ENCODE measurements at places on chromosomes 16 and 17.
A peak's percentile ranks its signal among the peaks of the same experiment; 100 is the strongest.

DNA sequence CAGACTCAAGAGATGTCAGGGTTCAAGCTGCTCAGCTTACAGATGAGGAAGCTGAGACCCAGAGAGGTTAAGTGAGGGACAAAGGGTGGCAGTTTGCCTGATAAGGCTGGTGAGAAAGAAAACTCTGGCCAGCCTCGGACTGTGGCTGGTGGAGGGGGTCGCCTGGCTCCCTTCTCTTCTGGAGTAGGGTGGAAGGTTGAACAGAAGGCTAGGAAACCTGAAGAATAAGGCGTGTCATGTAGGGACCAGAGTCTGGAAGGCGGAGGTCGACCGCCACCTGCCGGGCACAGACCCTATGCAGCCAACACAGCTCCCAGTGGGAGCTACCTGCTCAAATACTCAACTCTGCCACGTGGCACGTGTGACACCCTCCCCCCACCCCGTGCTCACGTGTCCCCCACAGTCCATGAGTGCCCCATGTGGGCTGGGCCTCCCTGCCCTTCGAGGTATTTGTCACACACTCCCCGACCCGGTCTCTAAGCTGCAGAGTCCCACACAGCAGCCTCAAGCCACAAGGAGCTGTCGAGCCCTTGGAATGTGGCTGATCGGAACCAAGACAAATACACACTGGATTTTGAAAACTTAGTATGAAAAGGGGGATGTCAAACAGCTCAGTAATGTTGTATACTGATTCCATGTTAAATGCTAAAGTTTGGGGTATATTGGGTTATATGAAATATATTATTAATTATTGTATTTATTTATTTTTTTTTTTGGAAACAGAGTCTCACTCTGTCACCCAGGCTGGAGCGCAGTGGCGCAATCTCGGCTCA lies 11.8 kb downstream of the HID1 start:
- peak; percentile 59 for DNase-seq

- DNase-seq = no peak
These were observed 63.4 kb upstream of the RBL2 start for GRCh38 chr16:53370827-53371226.

DNA sequence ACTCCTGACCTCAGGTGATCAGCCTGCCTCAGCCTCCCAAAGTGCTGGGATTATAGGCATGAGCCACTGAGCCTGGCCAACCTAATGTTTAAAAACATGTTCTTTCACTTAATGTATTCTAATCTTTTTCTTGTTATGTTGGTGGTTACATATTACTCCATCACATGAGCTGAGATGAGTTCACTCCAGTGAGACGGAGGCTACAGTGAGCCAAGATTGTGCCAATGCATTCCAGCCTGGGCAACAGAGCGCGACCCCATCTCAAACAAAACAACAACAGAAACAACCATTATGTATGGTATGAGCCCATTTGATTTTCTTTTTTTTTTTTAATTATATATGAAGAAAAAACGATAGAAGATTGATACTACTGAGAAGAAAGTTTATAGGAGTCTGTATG lies 39.6 kb downstream of the SLC39A11 start:
- no peak for DNase-seq

DNA sequence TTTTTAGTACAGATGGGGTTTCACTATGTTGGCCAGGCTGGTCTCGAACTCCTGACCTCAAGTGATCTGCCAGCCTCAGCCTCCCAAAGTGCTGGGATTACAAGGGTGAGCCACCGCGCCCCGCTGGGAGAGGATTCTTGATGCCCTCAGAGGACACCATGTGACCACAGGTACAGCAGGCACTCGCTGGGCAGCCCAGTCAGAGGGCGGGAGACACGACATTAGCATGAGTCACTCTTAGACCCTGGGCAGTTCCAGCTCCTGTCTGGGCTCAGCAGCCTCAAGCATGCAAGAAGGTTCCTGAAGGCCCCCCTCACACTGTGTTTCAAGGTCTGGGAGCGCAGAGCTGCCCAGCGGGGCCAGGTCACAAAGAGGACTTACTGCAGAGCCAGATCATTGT lies 11.9 kb downstream of the STAC2 start:
- DNase-seq = no peak

GRCh38 chr16:78799429-78799828 lies 700.0 kb downstream of the WWOX start:
- no peak for DNase-seq

DNA sequence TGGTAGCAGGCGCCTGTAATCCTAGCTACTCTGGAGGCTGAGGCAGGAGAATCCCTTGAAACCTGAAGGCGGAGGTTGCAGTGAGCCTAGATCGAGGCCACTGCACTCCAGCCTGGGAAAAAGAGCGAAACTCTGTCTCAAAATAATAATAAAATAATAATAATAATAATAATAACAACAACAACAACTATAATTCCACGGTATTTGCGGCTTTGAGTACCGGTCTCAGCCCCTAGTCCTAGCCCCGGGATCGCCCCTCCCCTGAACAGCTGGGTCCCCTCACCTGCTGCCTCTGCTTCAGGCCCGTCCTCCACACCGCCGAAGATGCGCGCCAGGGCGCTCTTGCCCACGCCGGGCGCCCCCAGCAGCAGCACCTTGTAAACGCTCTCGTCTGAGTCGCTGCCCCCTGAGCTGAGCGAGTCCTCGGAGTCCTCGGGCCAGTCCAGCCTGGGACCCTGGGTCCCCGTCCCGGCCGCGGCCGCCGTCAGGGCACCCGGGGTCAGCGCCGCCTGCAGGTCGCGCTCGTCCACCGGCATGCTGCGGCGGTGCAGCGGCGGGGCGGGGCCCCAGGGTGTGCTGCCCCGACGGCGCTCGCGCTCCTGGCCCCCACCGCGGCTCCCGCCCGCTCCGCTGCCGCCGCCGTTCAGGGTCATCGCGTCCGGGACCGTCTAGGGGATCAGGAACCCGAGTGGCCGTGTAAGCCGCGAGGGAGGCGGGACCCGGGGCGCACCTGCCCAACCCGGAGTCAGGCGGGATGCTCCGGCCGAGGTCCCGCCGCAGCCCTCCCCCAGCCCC lies 611 bp downstream of the RRAD start:
- DNase-seq = peak; percentile 48

- no peak for DNase-seq
These were observed 990 bp downstream of the VWA3A start for GRCh38 chr16:22093331-22093730.

DNA sequence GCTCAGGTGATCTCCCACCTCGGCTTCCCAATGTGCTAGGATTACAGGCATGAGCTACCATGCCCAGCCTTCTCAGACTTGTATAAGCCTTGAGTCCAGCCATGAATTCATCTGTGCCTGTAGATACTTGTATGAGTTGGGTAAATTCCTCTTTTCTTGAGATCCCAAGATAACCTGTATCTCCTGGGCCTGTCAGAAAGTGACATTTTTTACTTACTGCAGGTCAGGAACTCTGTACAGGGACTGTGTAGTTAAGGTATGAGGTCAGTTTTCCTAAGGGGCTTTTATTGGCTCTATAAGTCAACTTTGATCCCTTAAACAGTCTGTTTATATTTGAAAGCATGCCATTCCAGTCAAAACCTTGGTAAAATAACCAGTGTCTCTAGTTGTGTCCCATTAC lies 106.3 kb upstream of the HAS3 start:
- DNase-seq = no peak

DNA sequence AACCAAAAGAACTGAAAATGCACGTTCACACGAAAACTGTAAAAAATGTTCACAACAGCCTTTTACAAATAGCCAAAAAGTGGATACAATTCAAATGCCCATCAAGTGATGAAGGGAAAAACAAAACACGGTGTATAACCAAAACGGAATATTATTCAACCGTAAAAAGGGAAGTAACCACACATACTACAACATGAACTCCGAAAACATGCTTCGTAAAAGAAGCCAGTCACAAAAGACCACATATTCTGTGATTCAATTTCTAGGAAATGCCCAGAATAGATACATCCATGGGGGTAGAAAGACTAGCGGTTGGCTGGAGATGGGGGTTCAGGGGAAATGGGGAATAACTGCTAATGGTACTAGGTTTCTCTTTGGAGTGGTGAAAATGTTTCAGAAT lies 81.5 kb upstream of the TRAP1 start:
- no peak for DNase-seq

DNA sequence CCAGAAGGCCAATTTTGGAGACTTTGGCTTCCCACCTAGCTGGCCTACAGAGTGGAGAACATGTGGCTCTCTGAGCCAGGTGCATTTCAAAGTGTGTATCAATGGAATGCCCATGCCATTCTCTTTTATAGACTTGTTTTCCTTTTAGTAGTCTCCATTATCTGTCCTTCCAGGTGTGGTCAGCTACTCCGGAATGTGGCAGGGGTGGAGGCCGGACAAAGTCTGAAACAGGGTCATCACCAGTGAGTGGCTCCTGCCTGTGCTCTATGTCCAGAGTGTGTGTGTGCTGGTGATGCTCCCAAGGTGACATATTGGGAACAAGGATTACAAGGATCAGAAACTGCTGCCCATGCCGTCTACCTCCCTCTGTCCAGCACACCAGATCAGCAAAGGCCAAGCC lies 3.8 kb upstream of the TMEM220 start:
- no peak for DNase-seq

- no peak for DNase-seq
These were observed 28.9 kb downstream of the ZNRF1 start for GRCh38 chr16:75027520-75028300.

- DNase-seq = no peak
These were observed 23.0 kb downstream of the RHBDL3 start for GRCh38 chr17:32288615-32289014.

DNA sequence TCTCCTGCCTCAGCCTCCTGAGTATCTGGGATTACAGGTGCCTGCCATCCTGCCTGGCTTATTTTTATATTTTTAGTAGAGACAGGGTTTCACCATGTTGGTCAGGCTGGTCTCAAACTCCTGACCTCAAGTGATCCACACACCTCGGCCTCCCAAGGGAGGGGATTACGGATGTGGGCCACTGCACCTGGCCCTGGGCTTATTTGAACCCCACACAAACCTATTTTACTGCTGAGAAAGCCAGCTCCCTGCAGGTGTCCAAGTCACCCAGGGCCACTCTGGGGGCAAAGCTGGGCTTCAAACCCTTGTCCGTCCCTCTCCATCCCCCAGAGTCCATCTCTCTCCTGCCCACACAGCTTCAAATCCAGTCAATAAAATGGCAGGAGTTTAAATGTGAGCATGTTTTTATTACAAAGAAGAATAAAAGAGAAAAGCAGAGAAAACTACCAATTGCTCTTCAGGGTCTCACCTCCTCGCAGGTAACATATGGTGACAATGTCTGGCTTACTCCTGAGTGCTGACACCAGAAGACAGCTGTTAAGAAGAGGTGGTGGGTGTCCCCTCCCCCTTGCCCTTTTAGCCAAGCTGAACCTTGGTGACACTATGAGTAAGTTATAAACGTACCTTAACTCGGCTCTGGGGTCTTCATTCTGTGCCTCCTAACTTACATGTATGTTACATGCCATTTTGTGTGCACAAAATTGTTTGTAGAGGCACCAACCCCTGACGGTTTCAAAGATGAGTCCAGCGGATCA lies 45.4 kb downstream of the LAT start:
- peak; percentile 3 for DNase-seq

DNA sequence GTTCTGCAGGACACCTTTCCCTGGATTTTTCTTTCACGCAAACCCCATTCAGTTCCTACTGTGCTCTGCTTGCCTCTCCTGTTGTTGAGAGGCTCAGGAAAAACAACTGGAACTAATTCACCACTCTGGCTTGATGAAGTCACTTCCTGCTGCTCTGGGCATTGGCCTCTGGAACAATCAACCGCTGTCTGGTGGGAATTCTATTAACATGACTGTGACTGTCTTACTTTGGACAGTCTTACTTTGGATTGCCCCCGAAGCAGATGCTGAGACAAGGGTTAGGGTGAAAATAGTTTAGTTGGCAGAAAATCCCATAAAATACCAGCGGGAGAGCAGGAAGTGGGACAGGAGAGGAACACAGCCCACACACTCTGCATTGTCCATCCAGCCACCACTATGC lies 90.0 kb upstream of the HSBP1 start:
- no peak for DNase-seq

DNA sequence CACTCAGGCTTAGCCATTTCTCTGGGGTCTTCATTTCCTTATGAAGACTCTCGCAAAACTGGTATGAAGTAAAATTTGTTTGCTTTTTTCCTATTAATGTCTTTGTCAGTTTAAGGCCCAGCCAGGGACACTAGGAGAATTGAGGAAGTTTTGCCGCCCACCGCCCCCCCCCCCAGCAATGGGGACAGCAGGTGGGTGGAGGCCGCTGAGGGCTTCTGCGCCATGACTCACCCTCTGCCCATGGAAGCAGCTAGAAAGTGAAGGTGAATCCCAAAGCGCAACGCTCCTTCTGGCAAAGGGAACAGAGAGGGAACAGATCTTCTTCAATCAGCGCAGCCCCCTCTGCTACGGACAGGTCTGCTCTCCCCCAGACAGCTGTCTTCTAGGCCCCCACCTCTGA lies 49.7 kb downstream of the MARF1 start:
- DNase-seq = no peak

DNA sequence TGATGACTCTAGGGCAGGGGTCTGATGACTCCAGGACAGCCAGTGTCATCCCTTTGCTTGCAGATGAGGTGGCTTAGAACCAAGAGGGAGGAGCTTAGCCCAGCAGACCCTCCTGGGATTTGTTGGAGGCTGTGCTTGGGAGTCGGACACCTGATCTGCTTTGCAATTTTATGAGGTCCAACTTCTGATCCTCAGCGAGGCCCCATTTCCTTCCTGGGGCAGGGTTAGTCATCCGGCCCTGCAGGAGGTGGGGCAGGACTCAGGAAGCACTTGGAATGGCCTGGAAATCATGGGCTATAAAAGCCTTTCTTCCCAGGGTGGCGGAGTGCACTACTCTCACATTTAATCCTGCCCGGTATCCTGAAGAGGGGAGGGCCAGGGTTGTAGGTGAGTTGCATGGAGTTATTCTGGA lies 168.5 kb downstream of the MSI2 start:
- no peak for DNase-seq

GRCh38 chr17:19755392-19755791 lies 7.3 kb upstream of the ALDH3A1 start:
- DNase-seq = no peak

GRCh38 chr16:5070431-5071186 lies 1.0 kb upstream of the ALG1 start:
- no peak for DNase-seq
